HT1080 (cell line): ENCODE measurements at places on chromosomes 3 and 15.

GRCh38 chr3:36707623-36708409, 56.5 kb downstream of the DCLK3 start:
- DNase-seq = peak; percentile 86

GRCh38 chr3:15310491-15311370, 21.7 kb downstream of the SH3BP5 start:
- peak; percentile 85 for DNase-seq

DNA sequence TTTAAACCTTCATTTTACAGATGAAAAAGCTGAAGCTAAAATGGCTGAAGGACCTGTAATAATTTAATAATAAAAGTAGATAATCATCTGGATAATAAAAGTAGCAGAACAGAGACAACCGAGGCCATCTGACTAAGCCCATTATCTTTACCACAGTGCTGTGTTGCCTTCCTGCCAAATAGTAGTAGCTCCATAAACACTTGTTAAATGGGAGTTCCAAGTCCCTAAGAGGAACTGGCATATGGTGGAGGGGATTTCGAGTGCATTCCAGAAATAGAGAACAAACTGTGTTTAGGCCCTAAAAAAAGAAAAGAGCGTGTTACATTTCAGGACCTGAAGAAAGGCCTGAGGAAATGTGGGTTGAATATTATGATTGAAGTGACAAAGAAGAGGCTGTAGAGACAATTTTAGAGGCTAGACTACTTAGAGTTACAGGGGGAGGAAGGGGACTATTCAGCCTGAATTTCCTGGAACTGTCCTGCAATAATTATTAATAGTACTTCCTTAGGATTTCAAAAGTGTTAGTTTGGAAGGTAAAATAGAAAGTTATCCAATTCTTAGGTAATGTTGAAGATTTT, 424.3 kb downstream of the ROBO2 start:
- DNase-seq = no peak

GRCh38 chr3:150729682-150730360, 26.1 kb upstream of the ERICH6 start:
- DNase-seq = no peak

- DNase-seq = no peak
These were observed 1.9 kb upstream of the SPPL2A start for GRCh38 chr15:50767332-50767861.

DNA sequence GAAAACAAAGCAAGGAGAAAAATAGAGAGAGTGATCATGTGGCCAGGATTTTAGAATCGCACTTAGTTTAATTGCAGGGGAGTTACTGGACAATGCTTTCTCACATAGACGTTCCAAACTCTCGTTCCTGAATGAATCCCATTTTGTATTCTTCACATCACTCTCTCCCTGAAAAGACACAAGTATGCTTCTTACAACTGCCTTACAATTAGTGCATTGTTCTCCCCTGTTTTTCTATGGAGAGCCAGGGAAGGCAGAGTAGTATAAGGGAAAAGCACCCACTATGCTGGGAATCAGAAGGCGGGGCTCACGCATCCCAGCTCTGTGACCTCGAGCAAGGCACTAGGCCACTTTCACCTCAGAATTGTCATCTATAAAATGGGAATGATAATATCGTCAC, 14.4 kb downstream of the TMOD2 start:
- DNase-seq = no peak

DNA sequence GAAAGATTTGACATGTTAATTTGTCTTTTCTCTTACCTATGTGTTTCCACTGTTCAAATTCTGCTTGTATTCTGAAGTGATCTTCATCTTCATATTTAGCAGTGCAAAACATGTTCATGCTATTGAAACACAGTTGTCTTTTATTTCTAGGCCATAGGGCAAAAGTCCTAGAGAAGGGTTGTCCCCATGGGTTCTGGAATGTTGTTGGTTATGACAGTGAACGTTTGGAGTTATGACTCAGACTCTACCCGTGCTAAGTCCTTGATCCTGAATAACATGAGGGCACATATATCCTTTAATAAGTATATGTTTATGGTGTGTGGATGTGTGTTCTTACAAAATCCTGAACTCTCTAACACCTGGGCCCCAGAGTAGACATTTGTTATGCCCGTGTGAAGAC, 23.0 kb upstream of the ARPP21 start:
- DNase-seq = peak; percentile 12
